ENCODE measurements at places on chromosomes 1 and 21.

GRCh38 chr1:29240400-29240837 lies 4.1 kb downstream of the PTPRU start:
- DNase-seq: peak; percentile 45

GRCh38 chr1:65630855-65631254 lies 161.8 kb upstream of the PDE4B start:
- DNase-seq: no peak

DNA sequence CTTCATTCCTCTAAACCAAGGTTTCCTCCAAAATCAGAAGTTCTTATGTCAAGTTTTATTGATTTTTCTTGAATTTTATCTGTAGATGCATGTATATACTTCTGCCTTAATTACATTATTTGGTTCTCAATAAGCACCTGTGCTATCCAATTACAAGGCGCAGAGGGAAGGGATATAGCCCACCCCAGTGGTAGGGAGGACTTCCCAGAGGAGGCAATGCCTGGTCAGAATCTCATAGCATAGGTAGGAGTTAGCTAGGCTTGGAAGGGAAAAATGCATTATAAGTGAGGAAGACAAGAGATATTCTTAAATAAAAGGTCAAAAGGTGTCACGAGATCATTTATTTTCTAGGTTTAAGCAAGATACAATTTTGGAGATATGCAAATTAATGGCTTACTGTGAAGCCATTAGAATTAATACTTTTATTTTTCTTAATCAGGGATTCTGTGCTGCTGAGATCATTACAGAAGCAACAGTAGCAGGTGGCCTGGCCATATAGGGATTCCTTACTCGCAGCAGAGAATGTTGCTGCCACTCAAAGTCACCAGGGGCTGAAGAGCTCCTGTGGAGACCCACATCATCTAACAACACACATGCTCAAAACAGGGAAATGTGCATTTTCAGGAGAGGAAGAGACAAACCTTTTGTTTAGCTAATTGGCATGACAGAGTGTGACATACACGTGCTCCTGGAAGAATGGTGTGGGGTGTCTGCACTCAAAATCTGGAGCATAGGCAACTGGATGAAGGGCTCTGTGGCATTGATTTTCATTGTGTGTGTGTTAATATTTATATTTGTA lies 178.3 kb downstream of the ATG4C start:
- no peak for DNase-seq

DNA sequence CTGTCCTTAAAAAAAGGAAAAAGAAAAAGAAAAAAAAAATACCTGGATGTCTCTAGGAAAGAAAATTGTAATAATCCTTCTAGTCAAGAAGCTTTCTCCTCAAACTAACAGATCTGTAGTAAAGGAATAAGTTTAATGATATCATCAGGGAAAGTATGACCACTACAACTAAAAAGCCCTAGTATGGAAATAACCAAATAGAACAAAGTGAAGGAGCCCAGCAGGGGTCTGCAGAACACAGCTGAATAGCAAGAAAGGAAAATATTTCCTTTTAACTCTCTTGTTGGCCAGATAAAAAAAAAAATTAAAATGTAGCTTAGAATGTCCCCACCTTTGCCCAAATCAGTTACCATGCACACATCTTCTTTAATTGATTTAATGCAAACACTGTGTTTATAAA lies 43.2 kb downstream of the PRRX1 start:
- DNase-seq: no peak

DNA sequence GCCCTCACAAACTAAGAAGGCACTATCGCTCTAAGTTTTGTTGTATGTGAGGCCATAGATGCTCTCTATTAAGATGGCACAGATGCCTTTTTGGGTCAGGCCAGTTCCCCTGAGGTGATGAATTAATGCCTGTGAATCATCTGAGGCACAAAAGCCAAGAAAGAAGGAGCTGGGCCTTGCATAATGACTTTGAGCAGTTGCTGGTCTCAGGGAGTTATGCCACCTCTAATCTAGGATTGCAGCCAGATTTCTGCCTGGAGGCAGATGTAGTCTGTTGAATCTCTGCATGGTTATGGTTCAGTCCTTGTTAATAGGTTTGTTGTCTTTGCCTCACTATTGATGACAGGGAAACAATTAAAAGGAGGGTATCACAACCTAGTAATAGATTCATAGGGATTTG lies 168.1 kb upstream of the CHRM3 start:
- no peak for DNase-seq

DNA sequence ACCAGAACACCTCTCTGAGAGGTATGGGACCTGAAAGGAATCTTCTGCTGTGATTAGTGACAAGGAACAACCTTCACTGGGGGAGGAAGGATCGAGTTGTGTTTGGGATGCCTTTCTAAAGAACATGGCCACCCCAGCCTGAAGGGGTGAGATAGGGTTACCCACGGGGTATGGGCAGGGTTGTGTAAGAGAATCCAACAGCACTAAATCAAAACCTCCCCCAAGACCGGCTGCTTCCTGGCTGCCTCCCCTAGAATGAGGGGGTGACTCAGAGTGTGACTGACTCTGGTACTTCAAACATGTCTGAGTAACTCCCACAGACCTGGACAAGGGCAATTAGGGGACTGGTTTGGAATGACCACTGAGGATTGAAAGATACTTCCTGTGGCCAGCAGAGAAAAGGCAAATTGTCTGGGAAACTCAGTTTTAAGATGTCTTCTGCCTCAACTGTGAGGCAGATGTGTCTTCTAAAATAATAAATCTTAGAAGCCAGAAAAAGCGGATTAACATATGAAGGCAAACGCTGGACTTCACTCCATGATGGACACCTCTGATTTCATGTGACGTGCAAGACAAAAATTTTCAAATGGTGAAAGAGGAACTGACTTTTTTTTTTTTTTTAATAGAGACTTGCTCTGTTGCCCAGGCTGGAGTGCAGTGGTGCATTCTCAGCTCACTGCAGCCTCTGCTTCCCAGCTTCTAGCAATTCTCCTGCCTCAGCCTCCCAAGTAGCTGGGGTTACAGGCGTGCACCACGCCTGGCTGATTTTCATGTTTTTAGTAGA lies 6.7 kb upstream of the PTPN14 start:
- no peak for DNase-seq

DNA sequence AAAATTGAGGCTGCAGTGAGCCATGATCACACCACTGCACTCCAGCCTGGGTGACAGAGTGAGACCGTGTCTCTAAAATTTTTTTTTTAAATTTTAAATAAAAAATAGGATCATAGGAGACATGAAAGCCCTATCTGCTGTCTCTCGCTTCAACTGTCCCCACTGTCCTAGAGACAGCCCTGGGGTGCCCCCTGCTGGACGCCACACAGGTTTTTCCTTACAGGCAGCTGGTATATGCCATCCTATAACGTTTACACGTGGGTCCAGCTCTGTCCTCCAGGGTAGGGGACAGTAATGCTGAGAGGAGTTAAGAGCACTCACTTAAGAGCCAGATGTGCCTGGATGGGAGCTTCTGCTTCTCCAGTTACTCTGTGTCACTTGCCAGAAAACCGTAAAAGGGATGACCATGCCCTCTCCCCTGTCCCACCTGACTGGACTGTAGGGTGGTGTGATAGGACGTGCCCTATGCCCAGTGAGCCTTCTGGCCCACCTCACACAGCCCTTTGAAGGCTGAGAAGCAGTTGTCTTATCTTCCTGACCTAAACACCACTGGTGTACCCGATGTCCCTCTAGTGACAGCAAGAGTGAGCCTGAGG lies 8.5 kb downstream of the FBXO2 start:
- DNase-seq: peak; percentile 88

DNA sequence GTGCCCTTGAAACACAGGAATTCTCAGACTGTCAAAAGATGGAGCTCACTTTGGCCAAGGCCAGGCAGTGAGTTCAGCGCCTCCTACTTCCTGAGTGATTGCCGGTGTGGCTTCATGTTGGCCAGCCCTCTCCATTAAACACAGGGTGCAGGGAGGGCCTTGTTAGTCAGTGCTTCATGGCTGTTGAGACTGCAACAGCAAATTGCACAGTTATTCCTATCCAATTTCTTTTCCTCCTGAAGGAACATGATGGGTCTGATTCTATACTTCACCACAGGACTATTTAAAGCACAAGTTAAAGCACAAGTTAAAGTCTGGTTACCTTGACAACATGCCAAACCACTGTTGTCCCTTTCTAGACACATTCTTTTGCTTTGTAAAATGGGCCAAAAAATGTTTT lies 156.6 kb downstream of the SIPA1L2 start:
- DNase-seq: no peak

DNA sequence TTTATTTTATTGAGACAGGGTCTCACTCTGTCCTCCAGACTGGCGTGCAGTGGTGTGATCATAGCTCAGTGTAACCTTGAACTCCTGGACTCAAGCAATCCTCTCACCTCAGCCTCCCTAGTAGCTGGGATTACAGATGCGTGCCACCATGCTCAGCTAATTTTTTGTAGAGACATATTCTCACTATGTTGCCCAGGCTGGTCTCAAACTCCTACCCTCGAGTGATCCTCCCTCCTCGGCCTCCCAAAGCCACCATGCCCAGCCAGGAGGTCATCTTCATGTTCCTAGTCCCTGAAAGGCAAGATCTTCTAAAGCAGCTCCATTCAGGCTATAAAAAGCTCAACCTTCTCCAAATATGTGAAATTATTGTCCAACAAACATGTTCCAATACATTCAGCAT lies 53.9 kb downstream of the TOR1AIP2 start:
- no peak for DNase-seq

GRCh38 chr1:55555956-55556725 lies 341.0 kb upstream of the USP24 start:
- no peak for DNase-seq

GRCh38 chr1:47650611-47651010 lies 212.8 kb downstream of the FOXD2 start:
- DNase-seq: peak; percentile 23

DNA sequence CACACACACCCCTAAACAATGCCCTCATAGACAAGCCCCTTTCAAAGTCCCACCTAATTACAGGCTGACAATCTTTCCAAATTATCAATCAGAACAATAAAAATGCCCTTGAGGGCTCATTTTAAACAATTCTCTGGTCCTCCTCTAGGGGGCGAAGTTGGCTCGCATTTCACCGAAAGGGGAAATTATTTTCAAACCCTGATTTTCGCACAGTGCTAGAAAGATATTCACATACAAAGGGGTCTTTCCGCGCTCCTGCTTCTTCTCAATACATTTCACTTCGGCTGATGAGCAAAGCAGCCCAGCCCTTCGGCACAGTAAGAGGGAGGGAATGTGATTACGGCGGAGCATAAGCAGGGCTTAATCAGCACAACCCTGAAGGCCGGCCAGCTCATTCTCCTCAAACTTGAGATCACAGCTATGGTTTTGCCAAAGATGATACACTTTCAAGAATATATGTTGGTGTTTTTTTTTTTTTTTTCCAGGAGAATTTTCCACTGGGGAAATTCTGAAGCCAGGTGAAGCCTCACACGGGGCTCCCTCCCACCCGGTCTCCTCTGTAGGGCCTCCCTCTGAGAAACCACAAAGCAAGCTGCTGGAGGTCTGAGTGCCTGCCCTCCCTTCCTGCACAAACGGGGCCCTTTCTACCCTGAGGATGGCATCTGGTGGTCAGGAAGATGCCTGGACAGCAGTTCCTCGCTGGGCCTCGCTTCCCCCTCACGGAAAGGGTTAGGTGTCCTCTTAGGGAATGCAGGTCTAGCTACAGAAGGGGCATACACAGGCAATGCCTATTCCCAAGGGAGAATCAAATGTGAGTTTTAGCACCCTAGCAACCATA lies 66.9 kb downstream of the GNG12 start:
- DNase-seq: peak; percentile 69

- DNase-seq: no peak
Measured at GRCh38 chr1:42037586-42037985, 115.6 kb upstream of the GUCA2B start.

- DNase-seq: no peak
Measured at GRCh38 chr1:28039341-28039740, 49.1 kb downstream of the EYA3 start.

GRCh38 chr1:76037324-76037723 lies 37.2 kb upstream of the ST6GALNAC3 start:
- DNase-seq: no peak

- no peak for DNase-seq
Measured at GRCh38 chr1:155269381-155269780, 3.9 kb downstream of the CLK2 start.

DNA sequence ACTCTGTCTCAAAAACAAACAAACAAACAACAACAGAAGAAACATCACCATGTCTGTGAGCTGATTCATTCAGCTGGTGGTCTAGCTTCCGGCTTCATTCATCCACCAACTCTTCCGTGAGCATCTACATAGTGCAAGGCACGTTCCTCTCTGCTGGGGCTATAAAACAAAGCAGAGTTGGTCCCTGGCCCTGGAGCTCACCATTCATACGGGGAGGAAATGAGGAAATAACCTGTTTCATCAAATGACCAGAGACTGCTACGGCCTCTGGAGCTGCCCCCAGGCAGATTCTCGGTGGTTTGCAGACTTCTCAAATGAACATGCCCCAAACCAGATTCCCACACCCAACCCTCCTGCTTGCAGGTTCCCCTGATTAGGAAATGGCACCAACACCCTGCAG lies 41.0 kb upstream of the ID3 start:
- DNase-seq: no peak

DNA sequence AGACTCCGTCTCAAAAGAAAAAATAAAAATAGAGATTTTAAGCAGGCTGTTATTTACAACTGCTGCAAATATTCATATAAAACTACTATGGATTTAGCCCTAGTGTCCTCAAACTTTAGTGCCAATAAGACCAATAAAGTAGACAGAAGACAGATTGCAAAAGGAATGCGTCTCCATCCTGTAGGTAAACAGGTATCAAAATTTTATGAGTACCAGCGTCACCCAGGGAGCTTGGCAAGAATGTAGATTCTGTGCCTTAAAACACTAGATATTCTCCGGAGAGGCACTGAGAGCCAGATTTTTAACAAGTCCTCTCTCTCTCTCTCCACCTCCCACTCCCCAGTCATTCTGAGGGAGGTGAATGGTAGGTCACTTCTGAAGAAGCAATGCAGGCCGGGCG lies 18.4 kb downstream of the SMYD3 start:
- no peak for DNase-seq

DNA sequence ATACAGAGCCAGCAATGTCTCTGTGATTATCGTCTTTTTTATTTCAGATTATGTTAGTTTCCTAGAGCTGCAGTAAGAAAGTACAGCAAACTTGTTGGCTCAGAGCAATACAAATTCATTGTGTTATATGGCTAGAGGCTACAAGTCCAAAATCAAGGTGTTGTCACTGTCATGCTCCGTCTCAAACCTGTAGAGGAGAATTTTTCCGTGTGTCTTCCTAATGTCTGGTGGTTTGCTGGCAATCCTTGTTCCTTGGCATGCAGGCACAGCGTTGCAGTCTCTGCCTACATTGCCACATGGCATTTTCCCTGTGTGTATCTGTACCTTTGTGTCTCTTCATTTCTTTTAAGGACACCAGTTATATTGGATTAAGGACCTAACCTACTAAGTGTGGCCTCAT lies 244.4 kb downstream of the LRRIQ3 start:
- no peak for DNase-seq

GRCh38 chr1:116769561-116769977 lies 15.3 kb downstream of the CD2 start:
- no peak for DNase-seq

GRCh38 chr1:198913667-198914066 lies 274.8 kb downstream of the PTPRC start:
- DNase-seq: no peak

- DNase-seq: no peak
Measured at GRCh38 chr1:199307496-199308264, 668.8 kb downstream of the PTPRC start.

GRCh38 chr1:193070942-193071341 lies 11.5 kb downstream of the RO60 start:
- no peak for DNase-seq
